ENCODE measurements at places on chromosomes 6 and 20.

- DNase-seq: no peak
These were observed 62.1 kb upstream of the PHACTR1 start for GRCh38 chr6:12654514-12654913.

DNA sequence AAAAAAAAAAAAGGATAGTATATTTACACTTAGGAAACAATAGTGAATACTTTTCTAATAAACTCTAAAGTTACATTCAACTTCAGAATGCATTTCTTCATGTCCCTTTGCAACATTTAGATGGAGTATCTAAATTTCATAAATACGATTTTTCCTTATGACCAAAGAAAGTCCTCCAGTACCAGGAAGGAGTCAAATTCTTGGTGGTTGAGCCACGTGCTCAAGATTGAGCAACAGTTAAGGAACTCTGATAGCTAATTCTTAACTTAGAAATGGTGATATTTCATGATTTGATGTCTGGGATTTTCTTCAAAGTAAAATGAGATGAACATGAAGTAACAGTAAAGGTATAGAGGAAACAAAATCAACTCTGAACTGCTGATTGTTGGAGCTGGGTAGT lies 92.7 kb downstream of the SASH1 start:
- no peak for DNase-seq

DNA sequence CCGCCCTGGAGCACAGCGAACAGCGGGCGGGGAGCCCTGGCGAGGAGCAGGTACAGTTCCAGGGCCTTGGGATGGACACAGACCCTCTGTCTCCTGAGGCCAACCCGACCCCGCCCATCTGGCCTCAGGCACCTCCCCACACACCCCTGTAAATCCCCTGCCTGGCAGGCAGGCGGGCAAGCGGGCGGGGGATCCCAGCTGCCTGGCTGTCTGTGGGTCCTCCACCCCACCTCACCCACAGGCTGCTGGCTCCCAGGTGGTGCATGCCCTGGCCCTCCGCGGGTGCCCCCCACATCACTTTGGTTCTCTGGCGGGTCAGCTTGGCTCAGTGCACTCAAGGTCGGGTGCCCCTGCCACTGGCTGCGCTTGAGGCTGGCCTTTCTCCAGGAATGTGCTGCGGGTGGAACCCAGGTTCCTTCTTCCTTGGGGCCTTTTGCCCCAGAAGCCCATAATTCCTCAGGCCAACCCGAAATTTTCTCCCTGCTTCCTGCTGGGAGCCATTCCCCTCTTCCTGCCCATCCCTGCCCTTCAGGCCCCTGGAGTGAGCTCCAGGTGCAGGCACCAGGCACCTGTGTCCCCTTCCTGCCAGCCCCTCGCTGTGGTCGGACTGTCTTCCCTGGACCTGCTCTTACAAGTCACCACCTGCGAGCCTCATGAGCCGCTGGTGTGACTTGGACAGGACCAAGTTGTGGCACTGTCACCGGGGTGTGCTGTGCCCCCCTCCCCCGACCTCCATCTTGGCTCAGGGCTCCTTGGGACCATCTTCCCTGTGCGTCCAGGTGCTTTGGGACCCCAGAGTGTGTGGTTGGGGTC lies 5.3 kb upstream of the TNFRSF6B start:
- DNase-seq: no peak

DNA sequence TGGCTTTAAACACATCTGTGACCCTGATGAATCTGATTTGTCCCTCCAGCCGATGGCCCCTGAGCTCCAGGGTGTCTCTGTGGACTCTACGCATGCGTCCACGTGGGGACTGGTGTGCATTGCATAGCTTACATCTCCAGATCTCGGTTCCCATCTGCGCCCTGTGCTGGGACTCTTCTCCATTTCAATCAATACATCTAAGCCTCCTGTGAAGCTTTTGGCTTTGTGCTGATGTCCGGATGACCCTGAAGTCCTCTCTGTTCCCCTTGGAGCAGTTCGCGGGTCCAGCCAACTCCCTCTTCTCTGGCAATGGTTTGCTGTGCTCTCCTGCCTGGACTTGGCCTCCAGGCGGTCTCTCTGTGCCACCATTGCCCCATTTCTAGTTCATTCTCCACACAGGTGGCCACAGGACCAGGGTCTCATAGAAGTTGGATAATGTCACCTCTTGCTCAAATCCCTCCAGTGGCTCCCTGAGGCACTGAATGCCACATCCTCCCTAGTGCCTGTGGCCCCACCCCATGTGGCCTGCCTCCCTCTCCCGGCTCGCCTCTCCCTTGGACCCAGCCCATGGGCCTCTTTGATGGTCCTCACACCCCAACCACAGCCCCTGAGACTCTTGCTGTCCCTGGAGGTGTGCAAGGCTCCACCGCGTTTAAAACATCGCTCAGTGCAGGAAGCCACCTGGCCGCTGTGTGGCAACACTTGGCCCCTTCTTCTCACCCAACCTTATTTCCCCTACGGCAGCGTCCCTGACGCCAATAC lies 155.4 kb downstream of the SYCP2 start:
- no peak for DNase-seq

GRCh38 chr20:57672164-57672563 lies 37.7 kb downstream of the PMEPA1 start:
- DNase-seq: no peak

DNA sequence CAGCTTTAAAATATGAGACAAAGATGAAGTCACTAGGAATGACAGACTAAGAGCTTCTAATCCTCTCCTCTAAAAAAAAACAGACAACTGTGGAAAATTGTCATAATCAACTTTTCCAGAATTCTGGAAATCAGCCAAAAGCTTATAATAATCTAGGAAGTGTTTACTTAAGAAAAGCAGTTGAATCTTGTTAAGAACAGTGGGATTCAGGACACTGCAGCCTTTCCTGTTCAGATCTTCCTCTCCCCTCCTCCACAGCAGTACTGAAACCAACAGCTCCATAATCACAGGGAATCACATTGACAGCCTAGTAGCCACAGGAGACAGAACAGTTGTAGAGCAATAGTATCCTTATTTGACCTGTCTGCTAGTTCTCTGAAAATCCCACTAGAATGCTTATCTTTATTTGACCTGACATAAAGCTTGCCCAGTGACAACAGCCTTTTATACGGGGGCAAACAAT lies 41.6 kb downstream of the IBTK start:
- no peak for DNase-seq

GRCh38 chr6:156840136-156840535 lies 63.0 kb downstream of the ARID1B start:
- no peak for DNase-seq

DNA sequence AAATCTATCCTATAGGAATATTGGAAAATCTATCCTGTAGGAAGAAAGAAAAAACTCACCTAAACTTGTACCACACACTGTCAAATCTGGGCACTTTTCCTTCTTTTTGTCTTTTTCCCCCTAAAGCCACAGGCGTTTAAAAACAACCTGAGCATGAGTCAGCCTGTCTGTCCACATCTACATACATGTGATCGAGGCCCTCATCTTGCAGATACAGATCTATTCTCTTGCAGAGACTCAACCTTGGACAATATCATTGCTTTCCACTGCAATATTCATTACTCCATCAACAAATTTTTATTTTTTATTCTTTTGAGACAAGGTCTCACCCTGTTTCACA lies 95.9 kb upstream of the IYD start:
- DNase-seq: no peak

- DNase-seq: no peak
These were observed 32.8 kb downstream of the LAMA4 start for GRCh38 chr6:112221561-112221960.

- DNase-seq: no peak
These were observed 4.2 kb downstream of the BTNL2 start for GRCh38 chr6:32402812-32403211.

DNA sequence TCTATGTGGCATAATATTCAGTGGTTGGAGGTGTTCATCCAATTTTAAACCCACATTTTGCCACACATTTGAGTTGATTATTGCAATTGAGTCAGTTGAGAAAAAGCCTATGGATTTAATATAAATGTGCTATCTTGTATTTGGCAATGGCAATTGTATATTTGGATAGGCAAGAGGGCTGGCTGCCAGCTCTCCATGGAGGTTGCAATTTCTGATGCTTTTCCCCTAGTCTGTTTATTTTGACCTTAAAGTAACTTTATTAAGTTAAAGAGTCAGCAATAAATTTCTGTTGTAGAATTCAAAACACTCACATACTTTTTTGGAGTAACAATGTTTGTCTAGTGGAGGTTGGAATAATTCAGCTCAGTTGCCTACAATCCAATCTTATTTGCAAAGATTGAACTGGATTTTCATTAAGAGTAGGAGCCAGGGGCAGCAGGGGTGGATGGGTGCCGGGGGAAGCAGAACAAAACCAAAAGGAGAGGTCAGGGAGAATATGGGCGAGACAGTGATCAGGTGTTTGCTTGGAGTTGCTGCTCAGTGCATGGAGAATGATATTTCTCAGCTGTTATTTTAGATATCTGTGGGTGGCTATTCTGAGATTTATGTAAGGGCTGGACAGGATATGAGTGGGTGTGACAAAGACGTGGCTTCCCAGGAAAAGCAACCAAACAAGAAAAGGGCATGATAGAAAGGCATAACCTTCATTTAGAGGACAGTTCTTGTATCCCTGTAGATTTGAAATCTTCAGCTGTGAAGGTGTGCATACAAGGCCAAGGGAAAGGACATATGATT lies 163.0 kb downstream of the HDGFL1 start:
- no peak for DNase-seq
